Head of caudate nucleus (tissue), 42 donors: ENCODE measurements at places on chromosomes 4 and X.
A peak's percentile ranks its signal among the peaks of the same experiment; 100 is the strongest.

- DNase-seq = no peak
These were observed 120.4 kb downstream of the PCDH7 start for GRCh38 chr4:30840571-30840970.

GRCh38 chrX:139112432-139112831, 400.9 kb upstream of the FGF13 start:
- no peak for DNase-seq

DNA sequence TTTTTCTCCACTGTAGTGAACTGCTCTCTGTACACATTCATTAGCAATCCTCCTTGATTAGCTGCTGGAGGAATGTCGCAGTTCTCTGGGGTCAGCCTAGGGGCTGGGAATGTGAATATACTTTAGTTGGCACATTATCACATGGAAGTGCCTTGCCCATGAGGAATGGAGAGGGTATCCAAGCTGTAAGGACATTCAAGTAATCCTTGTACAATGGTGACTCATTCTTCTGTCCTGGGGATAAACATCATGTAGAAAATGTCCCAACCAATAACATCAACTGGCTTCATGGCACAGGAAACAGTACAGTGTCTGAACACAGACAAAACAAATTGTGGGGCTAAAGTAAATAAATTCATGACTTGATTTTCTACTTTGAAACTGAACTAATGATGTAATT, 147.1 kb downstream of the GLRA2 start:
- DNase-seq = no peak

- DNase-seq = peak; percentile 19
These were observed 107.5 kb upstream of the RPL34 start for GRCh38 chr4:108512615-108513505.

GRCh38 chr4:1584498-1584897, 99.6 kb downstream of the FAM53A start:
- DNase-seq = no peak

- no peak for DNase-seq
These were observed 3.0 kb upstream of the NAP1L2 start for GRCh38 chrX:73217621-73218020.

- no peak for DNase-seq
These were observed 72.5 kb downstream of the CNGA2 start for GRCh38 chrX:151806967-151807540.

- DNase-seq = no peak
These were observed 53.7 kb upstream of the NFKB1 start for GRCh38 chr4:102447413-102447812.

- no peak for DNase-seq
These were observed 15.3 kb downstream of the PLP1 start for GRCh38 chrX:103791826-103792485.

GRCh38 chr4:169540774-169541173, 71.6 kb downstream of the NEK1 start:
- DNase-seq = no peak

DNA sequence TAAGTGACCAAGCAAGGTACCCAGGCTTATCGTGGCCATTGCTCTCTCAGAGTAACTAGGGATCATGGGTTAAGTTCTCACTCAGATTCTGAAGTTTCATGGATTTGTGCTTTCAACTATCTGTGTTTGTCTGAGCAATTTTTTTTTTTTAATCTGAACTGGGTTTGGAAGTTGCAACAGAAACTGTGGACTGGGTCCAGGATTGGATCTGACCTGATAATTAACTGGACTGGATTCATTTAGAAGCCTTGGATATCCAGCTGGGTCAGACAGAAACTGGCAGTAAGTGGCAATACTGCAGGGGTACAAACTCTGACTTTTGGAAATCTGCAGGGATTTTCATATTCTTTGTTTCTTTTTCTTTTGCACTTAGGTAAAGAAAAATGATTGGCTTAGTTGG, 38.7 kb upstream of the FGF2 start:
- no peak for DNase-seq

DNA sequence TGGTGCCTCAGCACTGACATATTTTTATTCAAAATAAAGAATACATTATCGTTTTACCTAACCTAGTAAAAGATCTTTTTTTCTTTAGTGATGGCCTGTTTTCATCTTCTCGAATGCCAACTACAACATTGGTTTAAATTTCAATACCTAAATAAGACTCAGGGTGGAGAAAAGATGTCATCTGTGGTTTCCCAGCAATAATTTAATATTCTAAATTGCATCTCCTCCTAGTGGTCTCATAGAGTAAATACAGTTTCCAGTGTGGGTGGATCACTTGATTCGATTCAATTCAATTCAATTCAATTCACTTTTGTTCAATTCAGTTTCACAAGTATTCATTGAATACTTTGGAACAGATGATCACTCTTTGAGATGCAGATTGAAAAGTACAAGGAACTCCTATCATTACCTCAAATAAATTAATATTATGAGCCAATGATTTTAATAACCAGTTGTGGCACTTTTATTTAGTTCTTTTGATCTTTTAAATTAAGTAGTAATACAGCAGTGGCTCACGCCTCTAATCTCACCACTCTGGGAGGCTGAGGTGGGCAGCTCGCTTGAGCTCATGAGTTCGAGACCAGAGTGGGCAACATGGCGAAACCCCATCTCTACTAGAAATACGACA, 427.2 kb downstream of the FAT4 start:
- DNase-seq = no peak
